ENCODE measurements at places on chromosomes 11 and 22.
A peak's percentile ranks its signal among the peaks of the same experiment; 100 is the strongest.

DNA sequence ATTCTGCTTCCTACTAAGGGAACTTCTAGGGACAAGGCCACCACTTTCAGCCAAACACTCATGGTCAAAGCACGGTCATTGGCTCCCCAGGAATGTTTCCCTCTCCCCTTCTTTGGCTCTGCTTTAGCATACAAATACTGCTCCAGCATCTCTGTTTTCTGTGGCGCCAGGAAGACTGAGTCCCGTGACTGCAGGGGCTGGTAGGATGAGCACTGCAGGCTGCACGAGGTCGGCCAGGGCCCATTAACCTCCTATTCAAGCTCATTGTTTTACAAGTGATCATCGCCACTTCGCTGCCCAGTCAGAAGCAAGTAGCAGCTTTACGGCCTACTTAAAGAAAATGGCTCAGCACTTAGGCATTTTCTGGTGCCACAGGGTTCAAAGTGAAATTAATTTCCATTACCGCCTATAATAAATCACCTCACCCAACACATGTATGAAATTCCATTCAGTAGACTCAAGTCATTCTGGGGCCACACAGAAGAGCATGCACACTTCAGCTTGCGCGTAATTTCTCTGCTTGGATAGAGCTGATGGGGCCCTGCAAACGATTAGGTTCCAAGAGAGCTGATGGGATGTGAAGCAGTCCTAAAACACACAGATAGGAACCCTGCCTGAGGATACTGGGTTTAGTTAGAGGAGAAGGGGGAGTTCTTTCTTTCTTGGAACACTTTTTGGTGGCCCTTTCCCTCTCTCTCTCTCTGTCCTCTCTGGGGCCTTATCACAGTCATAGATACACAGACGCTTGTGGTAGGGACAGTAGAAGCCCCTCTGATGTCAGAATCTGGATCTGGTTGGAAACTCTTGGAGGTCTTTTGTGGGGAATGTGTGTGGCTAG lies 173.7 kb downstream of the KIF18A start:
- DNase-seq, result no peak

GRCh38 chr11:109423466-109424190 lies 1.6 kb downstream of the C11orf87 start:
- DNase-seq, result no peak

DNA sequence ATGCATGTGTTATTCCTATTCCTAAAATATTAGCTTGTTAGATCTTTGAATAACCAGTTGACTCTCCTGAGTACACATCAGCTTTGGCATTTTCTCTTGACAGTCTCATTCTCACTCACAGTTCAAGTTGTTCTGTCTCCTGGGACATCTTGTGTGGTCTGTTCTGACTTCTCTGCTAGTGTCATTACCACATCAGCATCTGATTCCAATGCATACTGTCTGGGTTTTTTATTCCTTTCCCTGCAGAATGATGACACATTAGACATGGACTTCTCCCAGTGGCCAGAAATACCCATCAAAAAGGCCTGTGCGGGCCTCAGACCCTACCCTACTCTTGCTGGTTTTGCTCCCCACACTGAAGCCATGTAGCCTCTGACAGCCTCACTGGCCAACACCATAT lies 2.7 kb downstream of the ZNF74 start:
- no peak for DNase-seq

DNA sequence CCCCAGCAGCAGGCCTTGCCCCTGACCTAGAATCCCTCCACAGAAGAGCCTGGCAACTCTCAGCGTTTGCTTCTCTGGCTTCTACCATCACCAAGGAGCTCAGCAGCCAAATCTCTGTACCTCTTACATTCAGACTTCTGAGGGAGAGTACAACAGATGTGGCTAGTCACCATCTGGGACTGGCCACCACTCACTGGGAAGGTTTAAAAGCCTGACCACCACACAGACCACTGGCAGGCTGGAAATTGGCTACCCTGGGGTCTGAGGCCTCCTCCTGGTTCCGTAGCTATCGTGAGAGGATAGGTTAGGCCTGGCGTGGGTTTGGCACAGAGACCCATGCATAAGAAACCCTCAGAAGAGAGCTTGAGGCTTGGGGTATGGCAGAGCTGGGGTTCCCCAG lies 478.5 kb upstream of the CADM1 start:
- no peak for DNase-seq

DNA sequence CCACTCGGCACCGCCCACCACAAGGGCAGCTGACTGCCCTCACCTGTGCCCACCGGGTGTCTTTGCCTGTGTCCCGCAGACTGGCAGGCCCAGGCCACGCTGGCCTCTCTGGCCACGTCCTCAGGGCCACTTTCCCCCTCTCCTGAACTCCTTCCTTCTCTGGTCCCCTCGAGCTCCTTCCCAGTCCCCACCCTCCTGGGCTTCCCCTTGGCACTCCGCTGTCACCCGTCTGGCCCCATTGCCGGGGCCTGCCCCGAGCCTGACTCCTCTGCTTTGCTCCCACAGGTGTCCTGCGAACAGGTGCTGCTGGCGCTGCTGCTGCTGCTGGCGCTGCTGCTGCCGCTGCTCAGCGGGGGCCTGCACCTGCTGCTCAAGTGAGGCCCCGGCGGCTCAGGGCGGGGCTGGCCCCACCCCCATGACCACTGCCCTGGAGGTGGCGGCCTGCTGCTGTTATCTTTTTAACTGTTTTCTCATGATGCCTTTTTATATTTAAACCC lies 14.2 kb downstream of the MCAT start:
- no peak for DNase-seq

DNA sequence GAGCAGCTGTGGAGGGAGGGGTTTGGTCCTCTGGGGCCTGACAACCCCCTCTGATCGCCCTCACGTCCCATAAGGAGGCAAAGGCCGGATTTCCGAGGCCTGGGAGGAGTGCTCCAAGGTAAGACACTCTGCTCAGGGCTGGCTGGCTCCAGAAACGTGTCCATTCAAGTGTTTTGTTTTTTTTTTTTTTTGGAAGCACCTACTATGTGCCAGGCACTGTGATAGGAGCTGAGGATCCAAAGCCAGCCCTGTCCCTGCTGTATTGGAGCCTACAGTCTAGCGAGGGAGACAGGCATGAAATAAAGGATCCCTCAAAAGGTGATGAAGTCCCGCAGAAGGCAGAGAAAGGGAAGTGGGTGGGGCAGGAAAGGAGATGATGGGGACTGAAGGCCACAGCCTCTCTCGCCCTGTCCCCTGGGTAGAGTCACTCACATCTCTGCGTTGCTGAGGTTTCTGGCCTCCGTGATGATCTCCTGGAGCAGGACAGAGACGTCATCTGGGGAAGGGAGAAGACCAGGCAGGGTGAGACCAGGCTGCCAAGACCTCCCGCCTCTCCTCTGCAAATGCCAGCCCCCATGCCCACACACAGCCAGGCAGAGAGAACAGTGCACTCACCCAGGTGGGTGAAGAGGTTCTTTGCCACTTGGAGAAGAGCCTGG lies 89.2 kb downstream of the PDE2A start:
- peak; percentile 61 for DNase-seq

GRCh38 chr11:64037027-64037634 lies 1.4 kb downstream of the FLRT1 start:
- DNase-seq, result no peak

- no peak for DNase-seq
Observed at GRCh38 chr11:25547292-25547691, 784.6 kb upstream of the ANO3 start.

- no peak for DNase-seq
Observed at GRCh38 chr11:34207487-34208180, 102.2 kb downstream of the NAT10 start.

- DNase-seq, result no peak
Observed at GRCh38 chr11:4830909-4831308, 9.8 kb downstream of the OR51F2 start.

DNA sequence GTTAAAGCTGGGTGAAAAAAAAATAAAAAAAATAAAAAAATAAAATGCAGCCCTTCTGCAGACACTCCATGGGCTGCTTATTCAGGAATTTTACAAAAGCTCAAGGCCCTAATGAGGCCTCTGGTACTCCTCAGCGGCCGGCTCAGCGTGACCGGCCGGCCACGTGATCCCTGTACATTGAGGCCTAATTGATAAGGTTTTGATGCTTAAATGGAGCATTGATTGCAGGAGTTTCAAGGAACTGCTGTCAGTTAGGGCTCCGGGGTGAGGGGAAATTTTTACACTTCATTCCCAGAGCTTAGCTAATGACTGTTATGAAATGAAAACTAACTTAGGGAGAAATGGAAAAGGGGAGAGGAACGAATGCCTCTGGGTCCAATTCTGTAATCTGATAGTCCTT lies 368.8 kb upstream of the KIRREL3 start:
- no peak for DNase-seq

- DNase-seq, result peak; percentile 70
Observed at GRCh38 chr22:39655004-39655579, 84.5 kb downstream of the CACNA1I start.

DNA sequence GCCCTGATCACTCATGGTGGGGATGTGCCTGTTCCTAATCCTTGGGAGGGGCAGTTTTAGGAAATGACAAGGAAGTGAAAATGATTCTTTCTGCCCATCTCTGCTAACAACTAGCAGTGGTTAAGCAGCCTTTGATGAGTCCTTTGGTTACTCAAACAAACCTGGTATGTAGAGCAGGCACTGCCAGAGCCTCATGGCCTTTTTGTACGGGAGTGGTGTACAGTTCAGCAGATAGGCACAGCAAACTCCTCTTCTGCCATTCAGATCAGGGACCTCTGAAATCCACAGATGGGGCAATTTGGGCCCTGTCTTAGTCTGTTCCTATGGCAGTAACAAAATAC lies 66.2 kb downstream of the FZD4 start:
- DNase-seq, result no peak

DNA sequence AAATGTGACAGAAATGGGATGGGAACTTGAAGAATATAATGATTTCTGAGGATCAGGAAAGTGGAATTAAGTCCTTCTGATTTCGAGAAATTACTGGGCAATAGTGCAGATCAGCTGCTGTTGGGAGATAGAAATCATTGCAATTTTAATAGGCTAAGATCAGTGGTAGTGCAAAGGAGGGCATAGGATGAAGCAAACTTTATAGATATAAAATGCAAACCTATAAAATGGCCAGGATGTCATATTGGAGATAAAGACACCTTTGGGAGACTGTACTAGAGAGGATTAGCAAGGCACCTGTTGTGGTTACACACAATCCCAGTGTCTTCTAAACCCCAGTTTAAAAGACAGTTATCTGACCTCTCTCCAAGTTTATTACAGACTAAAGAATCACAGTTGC lies 6.5 kb upstream of the MS4A7 start:
- DNase-seq, result no peak

DNA sequence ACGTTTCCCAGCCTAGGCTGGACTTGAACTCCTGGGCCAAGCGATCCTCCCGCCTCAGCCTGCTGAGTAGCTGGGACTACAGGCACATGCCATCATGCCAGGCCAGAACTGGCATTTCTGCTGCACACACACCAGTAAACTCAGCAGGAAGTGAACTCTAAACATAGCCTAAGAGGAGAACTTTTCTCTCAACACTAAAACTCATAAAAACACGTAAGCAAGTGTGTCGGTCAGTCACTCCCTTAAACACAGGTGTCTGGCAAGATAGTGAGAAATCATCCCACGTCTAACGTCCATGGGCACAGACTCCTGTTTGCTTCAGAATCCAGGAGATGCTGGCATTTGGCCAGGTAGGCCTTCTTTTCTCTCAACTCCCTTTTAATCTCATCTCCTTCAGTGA lies 104.8 kb downstream of the RPL27A start:
- DNase-seq, result no peak

DNA sequence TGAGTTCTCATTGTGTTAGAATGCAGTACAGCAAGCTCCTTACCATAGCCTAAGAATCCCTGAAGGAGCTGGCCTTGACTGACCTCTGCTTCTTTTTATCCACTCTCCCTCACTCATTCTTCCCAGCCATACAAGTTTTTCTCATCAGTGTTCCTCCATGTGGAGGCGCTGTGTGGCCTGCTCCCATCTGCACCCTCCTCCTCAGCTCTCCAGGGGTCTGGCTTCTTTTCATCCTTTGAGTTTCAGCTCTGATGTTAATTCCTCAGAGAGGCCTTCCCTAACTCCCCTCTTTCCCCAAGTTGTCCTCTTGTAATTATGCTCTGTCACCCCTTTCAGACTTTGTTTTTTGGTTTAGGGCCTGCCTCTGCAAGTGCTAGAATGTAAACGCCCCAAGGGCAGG lies 144.8 kb downstream of the WNT7B start:
- DNase-seq, result no peak

- DNase-seq, result no peak
Observed at GRCh38 chr11:75768909-75769771, 562 bp downstream of the DGAT2 start.

GRCh38 chr11:111663820-111664219 lies 61.6 kb downstream of the SIK2 start:
- no peak for DNase-seq

DNA sequence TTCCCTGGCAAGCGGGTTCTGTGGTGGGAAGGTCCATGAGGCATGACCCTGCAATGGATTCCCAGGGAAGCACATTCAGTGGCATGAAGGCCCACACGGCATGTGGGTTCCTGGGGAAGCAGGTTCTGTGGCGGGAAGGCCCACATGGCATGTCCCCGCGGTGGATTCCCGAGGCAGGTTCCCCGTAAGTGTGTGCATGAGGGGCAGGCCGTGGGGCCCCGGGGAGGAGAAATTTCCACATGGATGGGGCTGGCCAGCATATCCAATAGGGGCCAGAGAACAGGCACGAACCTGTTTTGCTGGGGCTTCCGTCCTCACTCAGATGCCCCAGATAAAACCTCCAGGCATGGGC lies 83.7 kb downstream of the PHF21B start:
- no peak for DNase-seq

DNA sequence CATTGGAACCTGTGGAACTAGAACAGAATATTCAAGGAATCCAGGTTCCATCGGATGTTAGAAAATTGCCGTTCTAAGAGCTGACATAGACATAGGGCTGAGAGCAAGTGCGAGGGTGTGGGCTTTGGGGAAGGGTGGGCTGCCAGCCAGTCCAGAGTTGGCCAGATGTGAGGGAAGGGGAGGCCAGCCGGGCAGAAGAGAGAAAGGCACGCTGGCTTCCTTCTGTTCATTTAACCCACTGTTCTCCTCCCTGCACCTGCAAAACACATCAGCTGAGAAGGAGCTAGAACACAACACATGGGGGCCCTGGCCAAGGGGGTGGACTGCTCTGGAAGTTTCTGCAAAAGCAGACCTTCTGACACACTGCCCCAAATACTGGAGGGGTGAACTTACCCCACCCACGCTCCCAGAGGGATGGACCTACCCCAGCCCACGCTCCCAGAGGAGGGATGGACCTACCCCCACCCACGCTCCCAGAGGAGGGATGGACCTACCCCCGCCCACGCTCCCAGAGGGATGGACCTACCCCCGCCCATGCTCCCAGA lies 98.0 kb downstream of the SHANK2 start:
- no peak for DNase-seq

All from posterior cingulate gyrus (tissue), 11 donors.